Upper lobe of right lung (tissue), 1 donor: ENCODE measurements at places on chromosomes 16 and 17. TPM values are rescaled to one million over a fixed set of nuclear protein-coding genes. Genes with fewer than 3 reads are reported as not detected.

Gene SYCE1L
- 6.2 TPM for total RNA-seq

- no peaks in the 10 kb centered on the region for H3K36me3 ChIP-seq
- no peaks in the 10 kb centered on the region for H3K4me1 ChIP-seq
- DNase-seq = no peak
- H3K27ac ChIP-seq = no peak overlapping the region
- no peaks in the 10 kb centered on the region for H3K27me3 ChIP-seq
Observed at GRCh38 chr16:19874026-19874425, 10.6 kb downstream of the GPRC5B start.

Gene ZNF423
- 11.9 TPM for total RNA-seq

GRCh38 chr16:57137566-57138273, 45.3 kb downstream of the CPNE2 start:
- peak overlapping the region; percentile 42 for H3K27ac ChIP-seq
- H3K4me1 ChIP-seq = peaks cover 35% of the 10 kb centered on the region
- no peaks in the 10 kb centered on the region for H3K36me3 ChIP-seq
- no peak overlapping the region for H3K4me3 ChIP-seq
- DNase-seq = peak; percentile 58

Gene NOMO2
- 103 TPM for total RNA-seq

DNA sequence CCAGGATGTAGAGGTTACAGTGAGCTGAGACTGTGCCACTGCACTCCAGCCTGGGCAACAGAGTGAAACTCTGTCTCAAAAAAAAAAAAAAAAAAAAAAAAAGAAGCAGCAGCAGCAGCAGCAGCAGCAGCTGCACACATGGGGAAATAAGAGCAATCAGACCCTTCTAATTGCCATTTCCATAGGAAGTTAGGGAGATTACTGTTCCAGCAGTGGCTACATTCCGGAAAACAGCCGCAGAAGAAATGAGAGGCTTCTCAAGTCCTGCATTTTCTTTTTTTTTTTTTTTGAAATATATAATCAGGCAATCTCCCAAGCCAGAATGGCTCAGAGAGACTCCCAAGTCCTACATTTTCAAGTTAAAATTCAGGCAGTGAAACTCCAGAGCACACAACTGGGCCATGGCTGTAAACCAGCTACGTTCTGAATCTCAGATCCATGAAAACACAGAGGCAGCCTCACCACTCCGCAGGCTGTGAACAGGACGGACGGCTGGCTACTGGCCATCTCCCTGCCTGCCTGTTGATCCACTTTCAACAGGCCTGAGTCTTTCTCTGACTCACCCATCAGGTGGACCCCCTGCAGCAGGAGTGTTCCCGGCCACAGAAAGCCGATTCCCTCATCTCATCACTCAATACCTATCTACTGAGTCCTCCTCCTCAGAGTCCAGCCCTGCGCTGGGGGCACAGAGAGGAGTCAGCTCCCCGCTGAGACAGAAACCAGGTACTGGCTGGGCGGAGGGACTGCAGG, 15.0 kb downstream of the TRPV1 start:
- H3K36me3 ChIP-seq = peaks cover 7% of the 10 kb centered on the region
- H3K4me1 ChIP-seq = no peaks in the 10 kb centered on the region
- no peaks in the 10 kb centered on the region for H3K27me3 ChIP-seq
- H3K4me3 ChIP-seq = no peak overlapping the region
- H3K27ac ChIP-seq = no peak overlapping the region

- DNase-seq = no peak
- H3K27me3 ChIP-seq = no peaks in the 10 kb centered on the region
- H3K4me1 ChIP-seq = no peaks in the 10 kb centered on the region
Observed at GRCh38 chr16:76622876-76623275, 345.7 kb downstream of the CNTNAP4 start.

DNA sequence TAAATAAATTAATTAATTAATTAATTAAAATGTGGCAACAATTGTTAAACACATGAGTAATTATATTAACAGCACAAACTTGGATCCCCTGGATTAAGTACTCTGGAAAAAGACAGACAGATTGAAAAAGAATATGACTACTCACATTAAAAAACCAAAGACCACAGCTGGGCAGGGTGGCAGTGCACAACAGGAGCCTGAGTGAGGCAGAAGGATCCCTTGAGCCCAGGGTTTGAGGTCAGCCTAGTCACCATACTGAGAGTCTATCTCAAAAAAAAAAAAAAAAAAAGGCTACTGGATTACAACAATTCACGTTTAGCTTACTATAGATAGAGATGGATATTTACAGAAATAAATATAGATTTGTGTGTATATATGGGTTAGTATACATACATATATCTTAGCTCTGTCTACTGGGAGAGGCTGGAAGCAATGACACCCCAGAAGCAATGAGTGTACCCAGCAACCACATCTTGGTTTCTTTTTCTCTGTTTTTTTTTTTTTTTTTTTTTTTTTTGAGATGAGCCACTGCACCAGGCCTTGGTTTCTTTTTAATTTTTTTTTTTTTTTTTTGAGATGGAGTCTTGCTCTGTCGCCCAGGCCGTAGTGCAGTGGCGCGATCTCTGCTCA, 10.6 kb upstream of the SUZ12 start:
- H3K4me3 ChIP-seq = no peak overlapping the region
- no peak overlapping the region for H3K27ac ChIP-seq
- no peaks in the 10 kb centered on the region for H3K4me1 ChIP-seq
- DNase-seq = no peak

- H3K27ac ChIP-seq = no peak overlapping the region
- H3K4me3 ChIP-seq = no peak overlapping the region
- peaks cover 9% of the 10 kb centered on the region for H3K36me3 ChIP-seq
- no peaks in the 10 kb centered on the region for H3K27me3 ChIP-seq
- H3K4me1 ChIP-seq = peaks cover 16% of the 10 kb centered on the region
Observed at GRCh38 chr16:84502075-84502474, 2.4 kb downstream of the MEAK7 start.

Gene VTN
- 1.3 TPM for total RNA-seq

DNA sequence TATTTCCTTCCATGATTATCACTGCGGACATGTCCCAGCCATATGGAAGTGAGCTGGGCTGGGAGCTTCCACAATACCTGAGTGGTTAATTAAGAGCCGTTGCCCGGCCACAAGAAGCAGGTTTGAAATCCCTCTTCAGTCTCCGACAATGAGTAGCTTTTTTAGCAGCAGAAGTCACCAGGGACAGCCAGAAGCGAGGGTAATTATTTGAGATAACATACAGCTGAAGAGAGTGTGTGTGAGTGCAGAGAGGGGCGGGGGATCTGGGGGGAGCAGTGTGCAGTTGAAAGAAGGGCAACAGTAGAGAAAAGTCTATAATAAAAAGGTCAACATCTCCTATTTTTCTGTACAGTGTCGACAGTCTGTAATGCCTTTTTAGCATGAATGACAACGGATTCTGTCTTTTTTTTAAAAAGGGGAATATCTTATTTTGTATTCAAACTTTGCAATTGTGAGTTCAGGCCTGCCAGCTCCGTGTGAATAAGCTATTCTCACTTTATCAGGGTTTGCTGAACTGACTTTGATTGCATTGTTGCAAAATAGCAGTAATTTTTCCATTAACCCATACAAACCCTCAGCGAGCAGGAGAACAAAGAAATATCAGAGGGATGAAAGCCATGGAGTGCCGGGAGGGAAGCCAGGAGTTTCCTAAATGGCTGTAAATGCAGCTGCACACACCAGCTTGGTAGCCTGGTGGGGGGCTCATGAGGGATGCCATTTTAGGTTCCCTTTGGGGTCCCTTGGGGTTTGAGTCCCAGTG, 220.3 kb upstream of the IRX3 start:
- peaks cover 9% of the 10 kb centered on the region for H3K4me1 ChIP-seq
- H3K4me3 ChIP-seq = no peak overlapping the region
- DNase-seq = no peak
- H3K27ac ChIP-seq = no peak overlapping the region

Gene GID4
- 11.6 TPM for total RNA-seq

Gene STAC2
- total RNA-seq = 0.46 TPM

Gene CES1
- 293 TPM for total RNA-seq

DNA sequence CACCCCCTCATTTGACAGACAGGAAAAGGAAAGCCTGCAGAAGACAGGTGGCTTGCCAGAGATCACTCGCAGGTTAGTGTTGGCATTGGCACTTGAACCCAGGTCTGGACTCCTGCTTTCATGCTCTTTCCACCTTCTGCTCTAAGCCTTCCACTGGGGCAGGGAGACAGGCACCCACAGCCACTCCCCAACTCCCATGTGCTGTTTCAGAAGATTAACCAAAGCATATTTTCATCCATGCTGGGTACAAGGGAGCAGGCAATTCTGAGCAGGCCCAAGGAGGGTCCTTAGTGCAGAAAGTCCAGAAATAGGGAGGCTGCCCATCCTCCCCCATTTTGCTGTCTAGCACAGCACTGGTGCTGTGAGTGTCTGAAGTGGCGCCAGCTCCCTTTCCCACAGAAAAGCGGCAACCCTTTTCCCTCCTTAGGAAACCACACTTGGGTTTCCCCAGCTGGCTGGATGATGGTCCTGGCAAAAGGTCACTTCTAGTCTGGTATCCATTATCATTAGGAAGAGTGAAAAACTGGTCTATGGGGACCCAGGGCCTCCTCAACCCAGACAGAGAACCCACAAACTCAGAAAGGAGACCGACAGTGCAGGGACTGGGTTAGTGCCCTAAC, 2.0 kb upstream of the CAVIN1 start:
- no peak for DNase-seq
- H3K36me3 ChIP-seq = no peaks in the 10 kb centered on the region
- H3K4me1 ChIP-seq = peaks cover 12% of the 10 kb centered on the region
- H3K27ac ChIP-seq = no peak overlapping the region
- H3K27me3 ChIP-seq = no peaks in the 10 kb centered on the region
- no peak overlapping the region for H3K4me3 ChIP-seq

DNA sequence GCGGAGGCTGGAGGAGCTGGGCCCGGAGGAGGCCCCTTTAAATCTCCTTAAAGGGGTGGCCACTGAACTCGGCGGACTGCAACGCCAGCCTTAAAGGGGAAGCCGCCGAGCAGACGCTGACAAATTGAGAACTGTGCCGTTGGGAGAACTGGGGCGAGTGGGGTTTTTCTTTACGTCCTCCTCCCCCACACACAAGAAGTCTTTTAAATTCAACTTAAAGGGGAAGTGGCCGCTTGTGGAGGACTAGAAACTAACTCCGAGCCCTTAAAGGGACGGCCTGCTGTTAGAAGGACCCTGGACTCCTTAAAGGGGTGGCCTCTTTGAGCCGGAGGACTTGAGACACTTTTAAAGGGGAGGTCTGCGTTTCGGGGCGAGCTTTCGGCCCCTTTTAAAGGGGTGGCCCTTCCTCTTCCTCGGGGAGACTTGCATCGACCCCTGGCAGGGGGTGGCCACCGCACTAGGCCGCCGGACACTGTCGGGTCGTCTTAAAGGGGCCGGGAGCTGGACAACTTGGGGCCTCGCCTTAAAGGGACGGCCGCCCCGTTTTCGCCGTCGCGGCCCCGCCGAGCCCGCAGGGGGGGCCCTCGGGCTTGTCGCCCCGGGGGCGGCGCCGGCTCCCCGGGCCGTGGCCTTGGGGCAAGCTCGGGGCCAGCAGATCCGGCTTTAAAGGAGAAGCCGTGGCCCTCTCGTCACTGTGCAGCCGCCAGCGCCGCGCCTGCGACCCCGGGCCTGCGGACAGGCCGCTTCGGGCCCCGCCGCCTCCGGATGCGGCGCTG, 688 bp downstream of the FBRS start:
- peaks cover 61% of the 10 kb centered on the region for H3K36me3 ChIP-seq
- peaks cover 31% of the 10 kb centered on the region for H3K4me1 ChIP-seq
- peak overlapping the region; percentile 83 for H3K4me3 ChIP-seq
- DNase-seq = peak; percentile 88
- no peaks in the 10 kb centered on the region for H3K27me3 ChIP-seq

Gene CLEC3A
- total RNA-seq = not detected

- peak; percentile 64 for DNase-seq
- no peak overlapping the region for H3K27ac ChIP-seq
- peaks cover 22% of the 10 kb centered on the region for H3K36me3 ChIP-seq
Observed at GRCh38 chr17:21295036-21295952, 10.8 kb downstream of the MAP2K3 start.

- H3K27me3 ChIP-seq = no peaks in the 10 kb centered on the region
- no peak for DNase-seq
- H3K27ac ChIP-seq = no peak overlapping the region
- H3K4me3 ChIP-seq = no peak overlapping the region
- peaks cover 15% of the 10 kb centered on the region for H3K36me3 ChIP-seq
Observed at GRCh38 chr16:11562411-11562810, 24.3 kb downstream of the LITAF start.

DNA sequence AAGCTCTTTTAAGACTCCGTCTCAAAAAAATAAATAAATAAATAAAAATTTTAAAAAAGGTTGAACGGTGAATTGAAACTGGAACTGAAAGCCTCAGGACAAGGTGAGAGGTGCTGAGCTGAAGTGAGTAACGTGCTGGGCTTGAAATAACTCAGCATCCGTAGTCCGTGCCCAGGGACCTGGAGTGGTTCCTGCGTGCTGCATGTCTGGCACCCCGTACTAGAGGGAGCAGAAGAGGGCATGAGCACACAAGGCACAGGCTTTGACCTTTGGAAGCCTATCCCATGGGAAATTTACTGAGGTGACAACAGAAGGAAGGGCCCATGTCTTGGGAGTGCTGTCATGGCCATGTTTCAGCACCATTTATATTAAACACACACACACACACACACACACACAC, 4.5 kb upstream of the MEIOB start:
- peaks cover 31% of the 10 kb centered on the region for H3K27me3 ChIP-seq
- H3K27ac ChIP-seq = no peak overlapping the region
- H3K36me3 ChIP-seq = no peaks in the 10 kb centered on the region
- no peaks in the 10 kb centered on the region for H3K4me1 ChIP-seq
- H3K4me3 ChIP-seq = no peak overlapping the region

DNA sequence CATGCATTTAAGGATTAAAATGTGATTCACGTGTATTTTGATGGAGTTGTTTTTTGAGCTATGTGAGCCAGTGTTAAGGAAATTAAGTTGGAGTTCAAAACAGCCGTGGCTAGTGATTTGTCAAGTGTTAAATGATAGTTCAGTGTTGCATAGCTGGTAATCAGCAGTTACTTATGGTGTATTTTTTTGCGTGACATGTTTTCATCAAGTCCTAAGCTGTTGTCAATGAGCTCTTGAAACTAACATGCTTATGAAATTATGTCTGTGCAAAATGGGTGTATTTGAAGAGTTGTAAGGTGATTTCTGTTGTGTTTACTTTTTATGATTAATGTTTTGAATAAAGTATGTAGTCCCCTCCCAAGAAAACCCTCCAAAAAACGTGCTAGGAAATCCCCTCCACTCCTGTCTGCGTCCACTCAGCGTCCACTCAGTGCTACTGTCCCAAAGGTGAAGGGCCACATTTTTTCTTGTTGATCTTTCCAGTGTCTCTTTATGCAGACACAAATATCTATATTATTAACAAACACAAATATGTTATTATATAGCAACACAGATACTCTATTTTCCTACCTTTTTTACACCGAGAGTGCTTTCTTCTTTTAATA, 30.0 kb downstream of the USP10 start:
- H3K4me3 ChIP-seq = peak overlapping the region; percentile 12
- H3K27ac ChIP-seq = peak overlapping the region; percentile 69
- peaks cover 38% of the 10 kb centered on the region for H3K4me1 ChIP-seq
- no peaks in the 10 kb centered on the region for H3K27me3 ChIP-seq

GRCh38 chr17:27342059-27342458, 48.1 kb downstream of the WSB1 start:
- peaks cover 21% of the 10 kb centered on the region for H3K4me1 ChIP-seq
- H3K27me3 ChIP-seq = no peaks in the 10 kb centered on the region
- no peaks in the 10 kb centered on the region for H3K36me3 ChIP-seq
- no peak overlapping the region for H3K4me3 ChIP-seq

- no peaks in the 10 kb centered on the region for H3K4me1 ChIP-seq
- no peaks in the 10 kb centered on the region for H3K27me3 ChIP-seq
- no peak overlapping the region for H3K4me3 ChIP-seq
Observed at GRCh38 chr16:68155425-68155824, 70.3 kb downstream of the NFATC3 start.

Gene CCL16
- total RNA-seq = 0.58 TPM

GRCh38 chr16:12470311-12471229, 333.1 kb downstream of the CPPED1 start:
- H3K4me1 ChIP-seq = no peaks in the 10 kb centered on the region
- no peaks in the 10 kb centered on the region for H3K36me3 ChIP-seq
- no peaks in the 10 kb centered on the region for H3K27me3 ChIP-seq
- no peak overlapping the region for H3K27ac ChIP-seq
- H3K4me3 ChIP-seq = no peak overlapping the region
